ENCODE measurements at places on chromosomes 16 and 17. TPM values are rescaled to one million over a fixed set of nuclear protein-coding genes. Genes with fewer than 3 reads are reported as not detected.

Gene OR1F1
- total RNA-seq = not detected

Gene HSF4
- 1.2 TPM for total RNA-seq

Gene ZMYND15
- 0.44 TPM for total RNA-seq

Gene MAPT
- 1.6 TPM for total RNA-seq

Gene MRC2
- 18.7 TPM for total RNA-seq

Gene EXOC7
- total RNA-seq = 162 TPM

Gene CCDC78
- total RNA-seq = 12.1 TPM

Gene SPNS2
- 0.33 TPM for total RNA-seq

Gene PIRT
- not detected for total RNA-seq

Gene PTX4
- total RNA-seq = 0.20 TPM

Gene ACSM2B
- not detected for total RNA-seq

Gene NXPH3
- 1.3 TPM for total RNA-seq

Gene TBL3
- total RNA-seq = 53.3 TPM

Gene SEPTIN1
- total RNA-seq = 2.5 TPM

Gene APRT
- total RNA-seq = 246 TPM

Gene SHCBP1
- total RNA-seq = 17.2 TPM

Gene MYCBPAP
- total RNA-seq = 1.7 TPM

Gene SCARF1
- total RNA-seq = 2.1 TPM

Gene KRT16
- not detected for total RNA-seq

Gene KRT33A
- not detected for total RNA-seq

Gene HLF
- total RNA-seq = 0.44 TPM

Gene TRIM72
- 1.3 TPM for total RNA-seq

Gene QRICH2
- total RNA-seq = 2.2 TPM

Gene AATF
- total RNA-seq = 74.9 TPM

Gene ARL5C
- total RNA-seq = not detected

Gene HBM
- not detected for total RNA-seq

Gene CSH1
- not detected for total RNA-seq

Gene PRAC1
- not detected for total RNA-seq

Gene NRN1L
- total RNA-seq = 2.7 TPM

Gene TIMP2
- total RNA-seq = 30.3 TPM
